Progenitor cell of endocrine pancreas (in vitro differentiated cells): ENCODE measurements at places on chromosomes 16 and 17. TPM values are rescaled to one million over a fixed set of nuclear protein-coding genes. Genes with fewer than 3 reads are reported as not detected.

MILR1 gene
- not detected in 2 replicates for total RNA-seq

- no peak for DNase-seq
These were observed 44.7 kb downstream of the COG7 start for GRCh38 chr16:23408242-23408822.

GRCh38 chr16:4393240-4393600, 21.6 kb downstream of the VASN start:
- DNase-seq, result no peak

DNA sequence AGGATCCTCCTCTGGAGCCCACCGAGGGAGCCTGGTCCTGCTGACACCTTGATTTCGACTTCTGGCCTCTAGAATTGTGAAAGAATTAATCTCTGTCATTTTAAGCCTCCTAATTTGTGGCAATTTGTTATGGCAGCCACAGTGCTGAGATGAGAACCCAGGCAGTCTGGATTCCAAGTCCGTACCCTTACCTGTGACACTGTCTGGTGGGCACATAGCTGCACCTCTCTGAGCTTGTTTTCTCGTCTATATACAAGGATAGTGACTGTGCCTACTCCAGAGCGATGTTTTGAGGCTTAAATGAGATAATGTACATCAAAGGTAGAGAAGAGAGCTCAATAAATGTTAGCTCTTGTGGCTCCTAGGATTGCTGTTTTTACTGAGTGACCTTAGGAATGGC, 128.4 kb upstream of the MPHOSPH6 start:
- DNase-seq, result no peak
